ENCODE measurements at places on chromosomes 1 and 21. TPM values are rescaled to one million over a fixed set of nuclear protein-coding genes. Genes with fewer than 3 reads are reported as not detected.

PTPN22 gene
- total RNA-seq, result 66.2 TPM

TNFRSF9 gene
- total RNA-seq, result 57.0 TPM

FCER1G gene
- total RNA-seq, result 0.93 TPM

AUNIP gene
- 12.3 TPM for total RNA-seq

CYP4X1 gene
- not detected for total RNA-seq

DNA sequence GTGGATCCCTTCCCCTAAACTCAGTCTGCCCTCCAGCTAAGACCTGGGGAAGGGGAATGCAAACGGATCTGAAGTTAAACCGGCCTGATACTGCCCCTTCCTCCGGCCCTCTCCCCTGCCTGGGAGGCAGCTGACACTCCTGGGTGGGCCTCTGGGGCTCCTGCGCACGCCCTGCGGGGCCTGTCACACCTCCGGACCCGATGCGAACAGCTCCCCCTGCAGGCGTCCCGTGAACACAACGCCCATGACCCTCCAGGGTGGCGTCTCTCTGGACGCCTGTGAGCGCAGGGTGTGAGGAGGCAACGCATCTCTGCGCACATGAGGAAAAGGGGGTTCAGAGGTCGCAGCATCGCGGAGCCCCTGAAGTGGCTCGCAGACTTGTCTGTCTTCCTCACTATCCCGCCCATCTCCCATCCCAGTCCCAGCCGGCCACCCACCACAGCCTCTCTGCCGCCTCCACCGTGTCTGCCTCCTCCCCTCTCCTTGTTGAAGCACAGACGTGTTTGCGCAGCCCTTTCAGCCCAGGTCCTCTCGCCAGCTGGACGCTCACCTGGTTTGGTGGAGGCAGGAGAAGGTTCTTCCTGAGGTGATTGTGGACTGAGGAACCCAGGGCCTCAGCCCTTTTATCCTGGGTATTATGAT is 421 bp upstream of the LCE3A start:
- no peaks in the 10 kb centered on the region for H3K4me1 ChIP-seq
- no peak overlapping the region for H3K4me3 ChIP-seq
- peaks cover 5% of the 10 kb centered on the region for H3K27me3 ChIP-seq
- no peak for DNase-seq
- no peak overlapping the region for H3K27ac ChIP-seq

- no peak overlapping the region for H3K4me3 ChIP-seq
- no peaks in the 10 kb centered on the region for H3K4me1 ChIP-seq
- peaks cover 7% of the 10 kb centered on the region for H3K27me3 ChIP-seq
- no peaks in the 10 kb centered on the region for H3K36me3 ChIP-seq
- no peak overlapping the region for H3K27ac ChIP-seq
These were observed 92.0 kb downstream of the CASZ1 start for GRCh38 chr1:10704368-10704882.

All from activated T-helper 1 cell treated with anti-CD3 and anti-CD28 coated beads, Interleukin-12 subunit alpha, Interleukin-12 subunit beta, Interleukin-2, Interleukin-4 antibody, amounts not matched to agents 30 ng/mL and 10 ng/mL and 1 ng/mL, durations not matched to agents 14 hours and 24 hours and 36 hours (primary cell).